ENCODE measurements at places on chromosomes 6 and 20. TPM values are rescaled to one million over a fixed set of nuclear protein-coding genes. Genes with fewer than 3 reads are reported as not detected.

GINS1 gene
- total RNA-seq = 30.4 TPM

SNX21 gene
- 11.9 TPM for total RNA-seq

FRK gene
- total RNA-seq = 3.7 TPM

SLC22A3 gene
- total RNA-seq = 0.07 TPM

SNX3 gene
- 111 TPM for total RNA-seq

HAO1 gene
- 0.12 TPM for total RNA-seq

Measured in HCT116 (cell line).